Stimulated activated CD8-positive, alpha-beta memory T cell treated with anti-CD3 and anti-CD28 coated beads, Interleukin-4, amount 100 ng/mL, for 4 hours (primary cell): ENCODE measurements at places on chromosomes 11 and 22.

GRCh38 chr11:72621008-72621610, 53.1 kb downstream of the PDE2A start:
- no peak for DNase-seq

- DNase-seq: no peak
These were observed 46.4 kb downstream of the RTN4R start for GRCh38 chr22:20221421-20222340.

GRCh38 chr11:119115484-119116234, 5.7 kb upstream of the HINFP start:
- DNase-seq: no peak

GRCh38 chr11:115406404-115406803, 97.8 kb downstream of the CADM1 start:
- DNase-seq: no peak

DNA sequence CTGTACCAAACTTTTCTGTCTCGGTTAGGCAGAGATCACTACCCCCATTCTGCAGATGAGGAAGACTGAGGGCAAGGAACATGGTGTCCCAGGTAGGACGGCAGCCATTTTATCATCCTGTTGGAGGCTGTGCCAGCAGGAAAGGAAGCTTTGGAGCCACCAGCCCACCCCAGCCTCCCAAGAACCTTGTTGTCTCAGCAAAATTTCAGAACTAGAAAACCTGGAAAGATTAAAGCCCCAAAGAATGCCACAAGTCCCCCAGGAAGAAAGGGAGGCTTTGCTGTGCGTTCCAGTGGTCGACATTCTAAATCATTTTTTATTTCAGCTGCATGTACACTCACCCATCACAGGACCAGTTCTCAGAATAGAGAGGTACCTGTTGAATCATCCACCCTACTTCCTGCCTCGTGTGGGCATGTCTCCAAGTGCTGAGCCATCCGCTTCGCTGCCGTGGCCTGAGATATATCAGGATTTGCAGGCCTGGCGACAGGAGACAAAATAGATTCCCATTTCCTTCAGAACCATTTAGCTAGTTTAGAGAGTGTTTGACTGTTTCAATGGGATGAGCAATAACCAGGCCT, 13.0 kb upstream of the EIF3D start:
- no peak for DNase-seq

DNA sequence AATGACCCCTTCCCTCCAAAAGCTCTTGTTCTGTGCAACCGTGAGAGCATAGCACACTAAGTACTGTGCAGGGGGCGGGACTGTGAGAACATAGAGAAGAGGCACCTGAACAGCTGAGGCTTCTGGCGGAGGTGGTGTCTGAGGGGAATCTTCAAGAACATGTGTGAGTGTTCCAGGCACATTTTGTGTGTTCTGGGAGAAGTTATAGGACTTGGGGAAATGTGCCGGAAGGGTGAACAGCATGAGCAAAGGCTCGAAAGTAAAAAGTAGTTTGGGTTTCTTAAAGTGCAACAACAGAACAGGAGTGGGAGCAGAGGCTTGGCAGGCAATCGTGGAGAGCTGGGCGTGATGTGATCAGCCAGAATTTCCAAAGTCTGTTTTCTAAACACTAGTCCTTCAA, 12.4 kb upstream of the SYN3 start:
- DNase-seq: no peak

- DNase-seq: no peak
These were observed 41.9 kb upstream of the EMID1 start for GRCh38 chr22:29163808-29164207.

DNA sequence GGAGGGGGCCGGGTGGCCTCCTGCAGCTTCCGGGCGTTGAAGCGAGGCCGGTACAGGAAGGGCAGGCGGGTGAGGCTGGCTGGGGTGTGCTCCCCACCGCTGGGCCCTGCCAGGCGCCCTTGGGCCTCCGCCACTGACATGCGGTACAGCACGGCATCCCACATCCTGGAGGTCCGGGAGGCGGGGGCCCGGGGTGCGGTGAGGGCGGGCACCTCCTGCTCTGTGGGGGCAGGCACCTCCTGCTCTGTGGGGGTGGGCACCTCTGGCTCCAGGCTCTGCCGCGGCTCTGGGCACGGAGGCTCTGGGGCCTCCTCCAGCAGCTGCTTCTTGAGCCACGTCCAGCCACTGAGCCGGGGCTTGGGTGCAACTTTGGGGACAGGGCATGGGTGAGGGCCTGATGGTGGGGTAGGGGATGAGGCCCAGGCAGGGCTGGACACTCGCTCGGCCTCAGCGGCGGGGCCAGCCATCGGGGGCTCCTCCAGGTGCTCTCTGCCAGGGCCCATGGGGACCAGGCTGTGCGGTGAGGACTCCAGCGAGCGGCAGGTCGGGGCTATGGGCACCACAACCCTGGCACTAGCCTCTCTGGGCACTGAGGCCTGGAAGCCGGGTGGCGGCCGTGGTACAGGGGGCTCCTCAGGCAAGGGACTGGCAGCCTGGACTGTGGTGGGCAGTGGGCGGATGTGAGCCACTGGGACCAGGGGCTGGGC, 2.3 kb downstream of the PRR33 start:
- peak; percentile 18 for DNase-seq

GRCh38 chr11:99791354-99791753, 770.6 kb downstream of the CNTN5 start:
- no peak for DNase-seq

- no peak for DNase-seq
These were observed 3.8 kb upstream of the CBLIF start for GRCh38 chr11:59849129-59849528.

DNA sequence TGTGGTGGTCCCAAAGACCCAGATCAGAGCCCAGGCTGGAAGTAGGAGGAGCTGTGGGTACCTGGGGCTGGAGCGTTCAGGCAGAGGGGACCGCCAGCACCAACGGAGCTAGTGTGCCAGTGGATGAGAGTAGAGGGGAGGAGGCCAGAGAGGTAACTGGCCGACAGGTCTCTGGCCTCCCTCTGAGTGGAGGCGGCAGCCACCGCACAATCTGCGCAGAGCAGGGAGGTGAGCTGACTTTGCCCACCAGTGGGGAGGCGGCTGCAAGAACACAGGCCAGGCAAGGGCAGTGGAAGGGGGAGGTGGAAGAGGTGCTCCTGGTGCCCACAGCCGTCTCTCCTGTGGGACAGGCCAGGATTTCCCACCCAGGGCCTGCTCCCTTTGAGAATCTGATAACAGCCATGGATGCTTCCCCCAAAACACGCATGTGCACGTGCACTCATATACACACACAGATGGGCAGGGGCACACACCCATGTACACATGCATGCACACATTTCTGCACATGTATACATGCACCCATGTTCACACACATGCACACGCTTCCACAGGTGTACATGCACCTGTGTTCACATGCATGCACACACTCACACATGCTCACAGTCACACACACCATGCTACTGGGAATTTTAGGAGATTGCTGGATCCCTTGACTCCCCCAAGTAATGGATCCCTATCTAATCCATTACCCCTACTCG, 6.4 kb upstream of the MGAT3 start:
- no peak for DNase-seq

DNA sequence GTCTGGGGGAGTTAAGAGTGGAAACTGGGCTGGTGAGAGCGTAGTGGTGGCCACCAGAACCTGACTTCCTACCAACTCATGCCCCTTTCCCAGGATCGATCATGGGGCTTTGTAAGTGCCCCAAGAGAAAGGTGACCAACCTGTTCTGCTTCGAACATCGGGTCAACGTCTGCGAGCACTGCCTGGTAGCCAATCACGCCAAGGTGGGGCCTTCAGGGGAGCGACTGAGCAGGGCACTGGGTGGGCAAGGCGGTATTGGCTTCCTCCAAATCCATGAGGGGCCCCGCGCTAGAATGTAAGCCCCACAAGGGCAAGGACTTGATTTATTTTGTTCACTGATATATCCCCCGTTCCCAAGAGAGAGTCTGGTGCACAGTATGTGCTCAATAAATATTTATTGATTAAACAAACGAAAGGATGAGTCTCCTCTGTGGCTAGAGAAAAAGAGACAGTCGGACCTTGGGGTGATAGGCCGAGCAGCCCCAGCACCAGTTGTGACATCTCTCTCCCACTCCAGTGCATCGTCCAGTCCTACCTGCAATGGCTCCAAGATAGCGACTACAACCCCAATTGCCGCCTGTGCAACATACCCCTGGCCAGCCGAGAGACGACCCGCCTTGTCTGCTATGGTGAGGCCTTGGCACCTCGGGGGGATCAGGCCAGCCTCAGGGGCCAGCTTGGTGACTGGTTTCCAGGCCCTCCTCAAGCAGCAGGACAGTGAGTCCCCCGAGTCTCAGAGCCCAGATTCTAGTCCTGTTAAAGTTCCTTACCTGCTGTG, 765 bp downstream of the ZFPL1 start:
- no peak for DNase-seq

- no peak for DNase-seq
These were observed 111.3 kb downstream of the WNT7B start for GRCh38 chr22:45865561-45866125.

DNA sequence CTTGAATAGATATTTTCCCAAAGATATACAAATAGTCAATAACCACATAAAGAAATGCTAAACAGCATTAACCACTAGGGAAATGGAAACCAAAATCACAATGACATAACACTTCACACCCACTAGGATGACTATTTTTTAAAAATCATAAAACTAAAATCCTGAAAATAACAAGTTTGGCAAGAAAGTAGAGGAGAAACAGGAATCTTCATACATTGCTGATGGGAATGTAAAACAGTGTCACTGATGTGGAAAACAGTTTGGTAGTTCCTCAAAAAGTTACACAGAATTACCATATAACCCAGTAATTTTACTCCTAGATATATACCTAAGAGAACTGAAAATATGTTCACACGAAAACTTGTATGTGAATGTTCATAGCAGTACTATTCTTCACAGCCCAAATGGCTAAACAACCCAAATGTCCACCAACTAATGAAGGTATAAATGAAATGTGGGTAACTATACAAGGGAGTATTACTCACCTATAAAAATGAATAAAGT, 12.5 kb downstream of the PICALM start:
- DNase-seq: no peak

GRCh38 chr22:49825944-49826602, 1.6 kb downstream of the BRD1 start:
- DNase-seq: peak; percentile 27

DNA sequence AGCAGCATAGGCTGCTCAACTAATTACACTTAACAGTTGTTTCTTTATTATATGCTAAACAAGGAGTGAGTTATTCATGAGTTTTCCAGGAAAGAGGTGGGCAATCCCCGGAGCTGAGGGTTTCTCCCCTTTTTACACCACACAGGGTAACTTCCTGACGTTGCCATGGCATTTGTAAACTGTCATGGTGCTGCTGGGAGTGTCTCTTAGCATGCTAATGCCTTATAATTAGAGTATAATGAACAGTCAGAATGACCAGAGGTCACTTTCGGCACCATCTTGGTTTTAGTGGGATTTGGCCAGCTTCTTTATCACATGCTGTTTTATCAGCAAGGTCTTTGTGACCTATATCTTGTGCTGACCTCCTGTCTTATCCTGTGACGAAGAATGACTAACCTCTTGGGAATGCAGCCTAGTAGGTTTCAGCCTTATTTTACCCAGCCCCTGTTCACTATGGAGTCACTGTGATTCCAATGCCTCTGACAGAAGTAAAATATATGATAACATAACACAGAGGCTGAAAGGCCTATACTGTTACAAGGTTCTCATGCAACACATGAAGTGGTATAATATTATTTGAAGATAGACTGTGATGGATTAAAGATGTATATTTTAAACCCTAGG, 41.3 kb upstream of the RDX start:
- no peak for DNase-seq

GRCh38 chr11:71302534-71302909, 50.1 kb upstream of the SHANK2 start:
- no peak for DNase-seq

- DNase-seq: no peak
These were observed 93.6 kb downstream of the RPL27A start for GRCh38 chr11:8776209-8776608.

- DNase-seq: peak; percentile 28
These were observed 88.9 kb downstream of the KCNQ1 start for GRCh38 chr11:2533587-2534133.

GRCh38 chr11:121625777-121626506, 173.2 kb upstream of the SORL1-AS1 start:
- DNase-seq: no peak

DNA sequence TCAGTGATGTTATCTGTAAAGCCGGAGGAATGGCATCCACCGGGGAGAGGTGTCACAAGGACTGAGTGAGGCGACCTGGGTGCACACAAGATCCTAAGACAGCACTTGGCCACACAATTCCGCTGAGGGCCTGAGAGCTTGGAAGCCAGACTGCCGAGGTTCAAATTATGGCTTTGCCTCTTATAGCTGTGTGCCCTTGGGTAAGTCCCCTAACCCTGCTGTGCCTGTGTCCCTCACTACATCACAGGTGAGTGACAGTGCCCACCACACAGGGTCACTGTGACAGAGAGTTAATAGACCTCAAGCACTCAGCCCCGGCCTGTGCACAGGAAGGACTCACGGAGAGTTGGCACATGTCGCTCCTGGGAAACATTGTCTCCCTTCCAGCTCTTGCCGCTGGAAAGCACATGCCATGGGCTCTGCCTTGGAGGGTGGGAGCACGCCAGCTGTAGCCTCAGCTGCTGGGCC, 592 bp downstream of the RHOD start:
- no peak for DNase-seq

DNA sequence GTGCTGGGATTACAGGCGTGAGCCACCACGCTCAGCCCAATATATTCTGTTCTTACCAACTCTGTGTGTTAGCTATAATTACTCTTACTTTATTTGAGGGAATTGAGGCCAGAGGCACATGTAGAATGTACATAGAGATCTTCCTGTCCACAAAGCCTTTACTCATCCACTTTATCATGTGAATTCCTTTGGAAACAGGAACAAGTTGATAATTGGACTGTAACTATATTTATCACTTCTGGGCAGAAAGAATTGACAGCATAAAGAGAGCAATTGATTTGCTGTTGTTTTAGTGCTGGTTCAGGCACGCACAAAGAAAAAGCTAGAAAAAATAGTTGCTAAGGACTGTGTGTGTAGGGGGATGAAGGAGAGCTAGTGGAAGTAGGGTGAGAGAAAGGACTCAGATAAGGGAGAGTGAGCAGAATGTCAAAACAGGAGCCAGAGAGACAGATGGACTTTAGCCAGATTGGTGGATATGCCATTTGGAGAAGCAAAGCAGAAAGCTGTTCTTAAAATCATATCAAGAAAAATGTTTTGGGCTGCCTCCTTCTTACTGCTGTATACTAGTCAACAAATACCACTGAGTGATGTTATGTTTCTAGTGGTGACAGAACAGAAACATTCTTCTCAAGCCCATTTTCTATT, 929.8 kb upstream of the CNTN5 start:
- DNase-seq: no peak
